ENCODE measurements at places on chromosomes 5 and 9.

DNA sequence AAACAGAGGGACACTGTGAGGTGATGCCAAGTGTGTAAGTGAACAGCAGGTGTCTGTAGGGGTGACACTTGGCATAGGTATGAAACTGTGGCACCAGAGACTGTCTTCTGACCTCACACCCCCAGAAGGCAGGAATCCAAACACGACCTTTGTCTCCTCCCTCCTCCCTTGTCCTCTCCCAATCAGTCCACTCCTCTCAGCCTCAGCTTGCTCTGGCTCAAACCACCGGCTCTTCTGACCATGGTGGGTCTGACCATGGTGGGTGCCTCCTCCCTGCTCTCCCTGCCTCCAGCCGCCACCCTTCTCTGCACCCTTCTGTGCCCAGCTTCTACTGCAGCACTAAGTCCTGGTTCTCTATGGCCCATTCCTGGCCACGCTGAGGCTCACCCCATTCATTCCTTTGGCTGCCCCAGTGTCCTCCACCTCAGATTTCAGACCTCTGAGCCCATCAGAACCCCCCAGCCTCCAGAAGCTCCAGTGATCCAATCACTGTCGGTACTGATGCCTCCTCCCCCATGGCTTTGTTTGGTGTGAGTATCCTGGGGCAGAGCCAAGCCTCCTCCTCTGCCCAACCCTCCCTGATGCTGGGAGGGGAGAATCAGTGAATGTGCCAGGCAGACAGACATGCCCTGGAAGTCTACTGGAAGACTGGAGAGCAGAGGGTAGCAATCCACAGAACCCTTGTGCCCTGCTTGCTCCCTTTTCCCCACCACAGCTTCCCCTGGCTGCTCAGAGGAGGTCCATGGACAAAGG, 1.7 kb upstream of the ARID3C start:
- DNase-seq, result no peak

GRCh38 chr5:54837981-54838380, 147.4 kb downstream of the ESM1 start:
- DNase-seq, result no peak

GRCh38 chr9:79673614-79674013, 101.8 kb downstream of the TLE4 start:
- DNase-seq, result no peak

DNA sequence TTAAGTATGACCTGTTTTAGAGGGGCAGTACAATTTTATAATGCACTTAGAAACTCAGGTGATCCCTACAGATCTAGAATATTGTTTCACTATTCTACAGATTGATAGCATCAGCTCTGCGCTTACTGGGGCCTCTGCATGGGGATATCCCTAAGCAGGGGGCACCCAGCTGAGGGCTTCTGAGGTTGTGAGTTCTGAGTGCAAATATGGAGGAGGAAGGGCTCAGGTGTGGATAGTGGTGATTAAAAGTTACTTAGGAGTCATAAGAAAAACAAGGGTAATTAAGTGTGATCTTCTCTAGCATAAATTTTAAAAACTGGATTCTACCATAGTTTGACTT, 274.4 kb downstream of the EFNA5 start:
- DNase-seq, result no peak

DNA sequence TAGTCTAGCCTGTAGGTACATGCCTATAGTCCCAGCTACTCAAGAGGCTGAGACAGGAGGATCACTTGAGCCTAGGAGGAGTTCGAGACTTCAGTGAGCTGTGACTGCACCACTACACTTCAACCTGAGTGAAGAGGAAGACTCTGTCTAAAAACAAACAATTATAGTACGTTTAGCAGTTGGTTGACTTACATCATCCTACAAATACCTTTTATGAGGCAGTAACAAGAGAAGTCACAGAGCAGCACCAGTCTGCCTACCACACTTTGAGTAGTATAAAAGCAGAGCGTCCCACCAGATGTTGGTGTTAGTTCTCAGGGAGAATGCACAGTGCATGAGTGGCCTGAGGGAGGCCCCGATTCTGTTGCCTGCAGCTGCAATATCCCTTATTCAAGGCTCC, 16.1 kb downstream of the ZFR start:
- DNase-seq, result no peak

- DNase-seq, result peak; percentile 48
Measured at GRCh38 chr5:122498163-122498562, 186.1 kb downstream of the SNCAIP start.

- no peak for DNase-seq
Measured at GRCh38 chr9:136655536-136656182, 7.1 kb upstream of the EGFL7 start.

- no peak for DNase-seq
Measured at GRCh38 chr5:149175346-149176105, 34.2 kb downstream of the ABLIM3 start.

- DNase-seq, result no peak
Measured at GRCh38 chr5:178290376-178290775, 57.8 kb upstream of the PHYKPL start.

DNA sequence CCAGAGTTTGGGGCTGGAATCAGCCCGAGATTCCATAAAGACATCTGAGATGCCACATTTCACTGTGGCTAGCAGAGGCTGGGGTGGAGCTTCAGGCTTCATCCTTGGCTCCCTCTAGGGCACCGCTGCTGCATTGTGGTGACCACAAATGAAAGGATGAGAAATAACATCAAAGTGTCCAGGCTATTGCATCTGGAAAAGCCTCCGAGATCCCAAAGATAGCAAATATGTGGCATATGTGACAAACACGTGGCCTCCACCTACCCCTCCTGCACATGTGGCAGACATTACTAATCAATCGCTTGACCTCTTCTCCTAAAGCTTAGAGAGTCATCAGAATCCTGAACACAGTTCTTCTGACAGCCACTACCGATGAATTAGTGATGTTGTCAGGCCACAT, 4.5 kb downstream of the SPARC start:
- DNase-seq, result peak; percentile 60

DNA sequence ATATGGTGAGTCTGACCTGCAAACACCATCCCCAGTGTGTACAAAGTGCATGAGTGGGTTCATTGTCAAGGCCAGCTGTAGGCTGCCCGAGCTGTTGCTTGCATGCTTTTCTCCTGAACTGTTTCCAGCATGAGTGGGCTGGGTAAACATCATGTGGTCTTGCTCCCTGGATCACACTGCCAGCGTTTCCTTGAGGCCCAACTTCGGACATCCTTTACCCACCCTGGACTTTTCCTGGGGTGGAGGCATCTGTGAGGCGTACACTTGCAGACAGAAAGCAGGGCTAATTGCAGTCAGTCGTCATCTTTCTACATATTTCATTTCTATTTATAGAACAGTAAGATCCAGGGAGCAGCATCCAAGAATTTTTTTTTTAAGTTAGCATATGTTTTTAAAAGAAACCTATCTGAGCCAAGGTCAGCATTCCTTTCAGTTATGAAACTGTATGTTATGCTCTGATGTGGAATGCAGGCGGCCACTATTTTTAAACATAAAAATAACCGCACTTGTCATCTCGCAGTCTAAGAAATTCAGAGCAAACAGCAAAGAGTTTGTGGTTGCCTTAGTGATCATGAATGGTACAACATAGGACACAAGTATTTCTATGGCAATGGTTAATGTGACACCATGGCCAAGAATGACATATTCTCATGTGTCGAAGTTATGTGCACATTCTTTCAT, 106.5 kb upstream of the DMRT1 start:
- DNase-seq, result peak; percentile 98

DNA sequence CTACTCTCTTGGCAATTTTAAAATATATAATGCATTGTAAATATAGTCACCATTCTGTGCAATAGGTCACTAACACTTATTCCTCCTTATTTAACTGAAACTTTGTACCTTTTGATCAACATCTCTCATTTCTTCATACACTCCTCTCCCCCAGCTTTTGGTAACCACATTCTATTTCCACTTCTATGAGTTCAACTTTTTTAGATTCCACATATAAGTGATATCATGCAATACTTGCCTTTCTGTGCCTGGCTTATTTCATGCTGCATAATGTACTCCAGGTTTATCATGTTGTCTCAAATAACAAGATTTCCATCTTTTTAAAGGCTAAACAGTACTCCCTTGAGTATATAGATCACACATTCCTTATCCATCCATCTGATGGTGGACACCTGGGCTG, 188.8 kb downstream of the NXNL2 start:
- DNase-seq, result no peak

GRCh38 chr5:153629027-153629895, 138.8 kb downstream of the GRIA1 start:
- DNase-seq, result peak; percentile 99

GRCh38 chr5:83177803-83178202, 100.5 kb downstream of the XRCC4 start:
- DNase-seq, result no peak

- DNase-seq, result peak; percentile 37
Measured at GRCh38 chr5:86971034-86971571, 296.6 kb upstream of the RASA1 start.

DNA sequence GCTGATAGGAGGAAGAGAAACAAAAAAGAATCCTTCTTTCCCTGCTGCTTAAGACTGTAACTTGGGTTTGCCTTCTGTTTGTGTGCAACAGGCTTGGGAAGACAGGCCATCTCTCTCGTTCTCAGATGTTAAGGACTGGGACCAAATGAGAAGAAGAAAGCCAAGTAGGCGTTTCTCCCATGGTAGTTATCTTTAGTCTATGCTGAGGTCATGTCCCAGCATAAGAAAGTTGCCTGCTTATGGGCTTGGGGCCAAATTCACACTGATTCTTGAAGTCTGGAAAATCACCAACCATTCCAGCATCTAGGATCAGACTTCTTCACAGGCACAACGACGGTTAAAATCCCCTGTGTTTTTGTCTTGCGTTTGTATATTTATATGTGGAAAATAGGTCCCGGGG, 44.2 kb upstream of the PALM2AKAP2 start:
- no peak for DNase-seq

GRCh38 chr5:143129910-143130612, 273.4 kb downstream of the NR3C1 start:
- DNase-seq, result no peak

DNA sequence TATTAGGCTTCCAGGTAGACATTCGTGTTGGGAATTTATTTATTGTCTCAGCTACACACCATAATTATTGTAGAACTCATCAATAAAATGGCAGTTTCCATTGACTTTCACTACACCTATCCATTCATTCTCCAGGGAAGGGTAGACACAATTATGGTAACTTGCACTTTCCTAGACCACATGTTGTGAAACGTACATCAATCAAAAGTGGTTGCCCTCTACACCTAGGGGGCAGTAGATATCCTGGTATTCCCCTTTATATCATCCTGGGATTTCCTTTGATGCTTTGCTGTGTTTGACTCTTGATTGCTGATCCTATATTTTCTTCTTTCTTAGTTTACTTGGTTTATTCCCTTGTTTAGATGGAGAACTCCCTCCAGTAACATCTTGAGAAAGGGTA, 47.9 kb downstream of the ADGRV1 start:
- DNase-seq, result no peak

GRCh38 chr5:56800186-56800585, 15.2 kb upstream of the MAP3K1 start:
- no peak for DNase-seq

GRCh38 chr5:132865668-132866341, 464 bp downstream of the GDF9 start:
- no peak for DNase-seq

GRCh38 chr9:71121275-71122021, at the start of gene TRPM3:
TSS of gene TRPM3 (minus strand) at chr9:71121621. CDS start at chr9:71121354, 267 bp downstream.
- DNase-seq, result no peak

- DNase-seq, result peak; percentile 87
Measured at GRCh38 chr5:17218353-17219005, 1.0 kb downstream of the BASP1 start.

- DNase-seq, result no peak
Measured at GRCh38 chr5:51416149-51416548, 32.9 kb downstream of the ISL1 start.

- DNase-seq, result peak; percentile 12
Measured at GRCh38 chr5:143398451-143399237, 4.8 kb downstream of the NR3C1 start.

GRCh38 chr9:14531341-14532269, 161.6 kb downstream of the ZDHHC21 start:
- no peak for DNase-seq

- DNase-seq, result no peak
Measured at GRCh38 chr9:96559339-96559943, 60.2 kb downstream of the CDC14B start.

GRCh38 chr5:133969654-133970324, 1.4 kb upstream of the C5orf15 start:
- DNase-seq, result no peak

GRCh38 chr5:76579166-76579937, 43.9 kb downstream of the F2RL2 start:
- peak; percentile 43 for DNase-seq

DNA sequence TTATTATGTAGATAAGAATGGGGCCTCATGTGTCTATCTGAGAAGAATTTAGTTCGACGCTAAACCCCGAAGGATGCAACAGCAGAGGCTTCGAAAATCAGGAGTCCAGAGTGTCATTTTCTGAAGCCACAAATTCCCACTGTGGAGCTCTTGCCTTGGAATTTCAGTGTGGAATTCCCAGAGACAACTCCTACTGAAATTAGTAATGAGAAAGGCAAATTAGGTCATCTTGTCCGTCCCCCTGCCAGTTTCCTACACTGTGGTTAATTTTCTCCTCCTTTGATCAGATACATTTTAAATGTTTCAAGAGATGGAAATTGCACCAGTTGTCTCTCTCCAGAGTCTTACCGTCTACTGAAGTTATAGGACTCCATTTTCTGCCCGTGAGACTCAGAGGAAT, 633.6 kb downstream of the BNC2 start:
- DNase-seq, result peak; percentile 85

DNA sequence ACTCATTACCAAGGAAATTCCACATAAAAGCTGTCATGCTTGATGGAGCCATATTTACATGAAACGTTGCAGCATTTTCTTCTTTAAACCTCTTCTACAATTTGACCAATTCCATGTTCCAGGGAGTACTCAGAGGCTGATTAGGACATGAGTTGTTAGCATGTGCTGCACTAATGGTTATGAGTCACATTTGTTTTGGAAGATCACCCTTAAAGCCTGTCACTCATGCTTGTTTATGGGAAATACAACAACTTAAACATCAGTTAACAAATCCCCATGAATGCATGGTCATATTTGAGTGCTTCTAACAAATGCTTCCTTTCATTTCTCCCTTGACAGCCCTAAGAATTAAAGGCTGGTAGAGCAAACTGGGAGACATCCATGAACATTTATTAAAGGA, 156.1 kb downstream of the GHR start:
- DNase-seq, result peak; percentile 12

DNA sequence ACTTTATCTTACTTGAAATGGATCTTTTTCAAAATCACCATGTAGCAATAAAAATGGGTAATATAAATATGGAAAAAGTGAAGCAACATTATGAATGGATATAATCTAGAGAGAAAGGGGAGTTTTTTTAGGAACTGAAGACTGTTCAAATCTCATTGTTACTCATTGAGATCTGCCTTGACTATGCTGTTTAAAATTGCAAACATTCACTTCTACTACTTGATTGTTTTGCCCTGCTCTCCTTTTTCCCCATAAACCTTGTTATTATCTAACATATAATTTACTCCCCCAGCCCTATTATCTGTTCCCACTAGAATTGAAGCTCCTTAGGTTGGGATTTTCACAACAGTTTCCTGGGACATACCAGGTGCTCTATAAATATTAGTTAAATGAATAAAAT, 22.0 kb downstream of the PAM start:
- DNase-seq, result no peak

Data from fibroblast of skin of right biceps (primary cell).